ENCODE measurements at places on chromosomes 1 and 21.
A peak's percentile ranks its signal among the peaks of the same experiment; 100 is the strongest.

DNA sequence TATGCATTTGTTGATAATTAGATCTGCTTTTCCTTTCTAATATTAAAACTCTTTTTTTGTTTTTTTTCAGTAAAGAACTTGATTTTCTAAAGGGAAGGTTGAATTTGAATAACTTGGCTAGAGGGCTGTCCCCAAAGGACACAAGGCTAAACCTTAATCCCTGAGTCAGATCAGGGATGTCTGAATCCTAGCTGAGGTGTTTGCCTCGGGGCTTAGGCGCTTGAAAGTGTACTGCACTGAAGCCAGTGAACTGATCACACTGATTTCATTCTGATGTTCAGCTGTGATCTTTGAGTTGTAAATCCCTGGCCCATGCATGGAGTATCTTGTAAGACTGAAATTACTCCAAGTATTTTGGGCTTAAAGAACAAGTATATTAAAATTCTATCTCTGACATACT lies 42.8 kb downstream of the MTR start:
- no peak for DNase-seq

GRCh38 chr1:160115545-160116282 lies at the start of gene ATP1A2:
ATP1A2 (plus strand) TSS chr1:160115759; CDS start chr1:160115862, 103 bp downstream.
- no peak for DNase-seq

- no peak for DNase-seq
Measured at GRCh38 chr1:2091611-2092604, 41.7 kb downstream of the PRKCZ start.

DNA sequence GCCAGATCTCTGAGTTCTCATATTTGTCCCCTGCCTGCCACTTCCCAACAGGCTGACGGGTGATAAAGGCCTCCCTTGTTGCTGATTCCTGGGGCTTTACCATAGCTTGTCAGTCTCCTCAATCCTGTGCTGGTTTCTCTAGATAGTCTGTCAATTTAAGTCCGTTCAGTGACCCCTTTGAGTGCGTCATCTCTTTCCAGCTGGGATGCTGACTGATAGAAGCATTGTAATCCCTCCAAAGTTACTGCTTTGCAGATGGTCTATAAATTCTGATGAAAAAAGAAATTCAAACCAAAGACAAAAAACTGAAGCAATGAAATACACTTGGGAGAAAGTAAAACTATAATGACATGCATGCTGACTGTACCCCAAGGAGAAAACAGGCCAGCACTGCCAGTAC lies 28.3 kb downstream of the RHOU start:
- DNase-seq: no peak

GRCh38 chr1:211753649-211754251 lies 76.8 kb downstream of the LPGAT1 start:
- DNase-seq: no peak

DNA sequence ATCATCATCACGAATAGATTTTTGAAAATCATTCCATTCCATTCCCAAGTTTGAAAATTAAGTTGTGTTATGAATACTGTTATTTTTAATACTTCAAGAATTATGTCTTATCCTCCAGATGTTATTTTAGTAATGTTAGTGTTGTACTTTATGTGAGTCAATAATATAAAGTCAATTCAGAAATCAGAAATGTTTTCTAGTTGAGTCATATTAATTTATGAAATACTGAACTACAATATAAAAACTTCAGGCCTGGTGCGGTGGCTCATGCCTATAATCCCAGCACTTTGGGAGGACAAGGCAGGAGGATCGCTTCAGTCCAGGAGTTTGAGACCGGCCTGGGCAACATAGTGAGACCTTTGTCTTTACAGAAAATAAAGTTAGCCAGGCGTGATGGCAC lies 38.4 kb upstream of the GPR25 start:
- no peak for DNase-seq

GRCh38 chr1:111468717-111469100 lies 5.1 kb upstream of the C1orf162 start:
- DNase-seq: no peak

DNA sequence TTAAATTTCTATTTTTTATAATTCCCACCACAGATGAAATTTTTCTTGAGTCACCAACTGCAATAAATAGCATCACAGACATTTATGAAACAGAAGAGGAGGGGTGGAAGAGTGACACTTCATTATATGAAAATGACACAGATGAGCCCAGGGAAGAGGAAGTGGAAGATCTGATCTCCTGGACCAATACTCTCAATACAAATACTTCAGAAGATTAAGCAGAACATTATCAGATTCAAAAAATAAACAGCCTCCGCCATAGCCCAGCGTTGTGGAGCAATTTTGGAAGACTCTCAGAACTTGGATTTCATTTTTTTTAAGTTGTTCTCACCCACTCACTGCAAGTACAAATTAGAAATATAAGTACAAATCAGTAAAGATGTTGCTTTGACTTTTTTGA lies 63.6 kb downstream of the UBE2U start:
- no peak for DNase-seq

GRCh38 chr1:193979219-193979618 lies 792.8 kb upstream of the B3GALT2 start:
- DNase-seq: no peak

GRCh38 chr1:76500116-76500515 lies 367.2 kb upstream of the ST6GALNAC5 start:
- DNase-seq: no peak

DNA sequence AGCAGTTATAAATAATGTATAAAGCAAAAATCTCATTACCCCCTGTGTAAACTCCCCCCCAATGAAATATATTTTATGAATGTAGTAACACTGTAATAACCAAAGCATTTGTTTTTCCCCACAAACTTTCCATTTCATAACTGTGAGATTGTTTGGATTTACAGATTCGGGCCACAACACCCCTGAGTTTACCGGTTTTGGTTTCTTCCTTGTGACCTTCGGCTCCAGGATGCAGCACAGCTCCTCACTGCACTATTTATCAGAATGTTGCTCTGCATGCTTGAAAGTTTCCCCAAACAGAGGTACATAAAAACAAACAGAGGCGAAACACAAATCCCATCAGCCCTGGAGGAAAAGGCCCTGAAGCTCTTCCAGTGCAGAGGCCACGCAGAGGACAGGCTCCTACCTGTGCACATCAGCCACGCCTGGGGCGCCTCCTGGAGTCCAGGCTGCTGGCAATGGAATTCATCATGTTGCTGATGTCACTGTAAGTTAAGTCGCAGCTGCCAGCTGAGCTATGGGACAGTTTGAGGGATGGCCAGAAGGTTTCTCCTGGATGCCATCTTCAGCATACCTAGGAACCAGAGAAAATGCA lies 122.0 kb downstream of the LMO4 start:
- no peak for DNase-seq

- no peak for DNase-seq
Measured at GRCh38 chr1:33118274-33118673, 37.3 kb downstream of the AZIN2 start.

GRCh38 chr1:70890408-70890807 lies 157.2 kb downstream of the PTGER3 start:
- DNase-seq: no peak

DNA sequence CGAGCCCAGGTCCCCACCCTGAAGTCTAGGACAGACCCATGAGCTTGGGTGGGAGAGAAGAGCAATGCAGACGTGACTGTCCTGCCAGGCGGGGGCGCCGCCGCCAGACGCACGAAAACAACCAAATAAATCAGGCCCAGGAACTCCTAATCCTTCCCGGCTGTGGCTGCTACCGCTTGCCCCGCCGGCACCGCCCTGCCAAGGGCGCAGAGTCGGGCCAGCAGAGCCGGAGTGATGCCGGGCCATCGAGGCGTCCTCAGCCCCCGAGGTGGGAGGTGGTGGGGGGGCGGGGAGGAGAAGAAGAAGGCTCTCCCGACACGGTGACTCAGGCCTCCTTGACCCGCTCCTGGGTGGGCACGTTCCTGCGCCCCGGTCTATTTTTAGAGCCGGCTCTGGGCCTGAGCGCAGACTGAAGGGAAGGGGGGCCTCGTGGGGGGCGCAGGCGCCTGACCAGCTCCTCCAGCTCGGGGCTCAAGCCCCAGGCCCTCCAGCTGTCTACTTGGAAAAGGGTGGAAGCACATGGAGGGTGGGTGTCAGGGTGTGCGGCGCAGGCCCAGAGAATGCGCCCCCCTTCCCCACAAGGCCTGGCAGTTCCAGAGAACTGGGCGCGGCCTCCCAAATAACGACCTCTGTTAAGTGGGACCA lies 10.7 kb upstream of the COL16A1 start:
- DNase-seq: no peak

DNA sequence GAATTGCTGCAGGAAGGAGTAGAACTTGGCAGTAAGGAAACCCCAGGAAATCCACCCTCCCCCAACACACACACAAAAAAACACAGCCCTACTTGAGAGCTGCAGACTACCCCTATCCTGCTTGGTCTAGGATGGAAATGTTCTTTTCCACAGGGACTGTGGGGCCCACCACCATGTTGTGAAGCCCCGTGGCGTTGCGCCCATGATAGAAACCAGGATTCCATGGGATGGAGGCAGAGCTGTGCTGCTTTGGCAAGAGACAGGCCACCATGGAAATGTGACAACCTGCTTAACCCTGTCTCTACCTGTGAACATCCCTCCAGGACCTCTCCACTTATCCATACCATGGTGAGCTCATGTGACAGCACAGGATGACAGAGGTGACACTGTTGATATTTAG lies 121.1 kb upstream of the NGF start:
- DNase-seq: no peak

DNA sequence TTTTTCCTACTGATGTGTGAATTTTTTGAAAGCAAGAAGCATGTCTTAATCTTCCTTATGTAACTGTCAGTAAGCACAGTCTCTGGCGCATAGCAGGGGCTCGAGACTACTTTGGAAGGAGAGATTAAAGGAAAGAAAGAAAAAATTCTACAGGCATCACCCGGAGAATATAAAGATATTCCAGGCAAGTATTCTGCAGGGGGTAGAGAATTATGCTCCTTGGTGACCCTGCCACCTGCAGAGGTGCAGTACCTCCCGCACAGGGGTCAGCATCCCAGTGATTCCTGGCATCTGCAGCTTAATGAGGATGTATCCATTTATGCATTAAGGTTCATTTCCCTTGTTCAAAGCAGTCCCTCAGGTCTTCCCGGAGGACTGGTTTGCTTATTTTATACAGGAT lies 87.6 kb upstream of the WLS start:
- DNase-seq: no peak

DNA sequence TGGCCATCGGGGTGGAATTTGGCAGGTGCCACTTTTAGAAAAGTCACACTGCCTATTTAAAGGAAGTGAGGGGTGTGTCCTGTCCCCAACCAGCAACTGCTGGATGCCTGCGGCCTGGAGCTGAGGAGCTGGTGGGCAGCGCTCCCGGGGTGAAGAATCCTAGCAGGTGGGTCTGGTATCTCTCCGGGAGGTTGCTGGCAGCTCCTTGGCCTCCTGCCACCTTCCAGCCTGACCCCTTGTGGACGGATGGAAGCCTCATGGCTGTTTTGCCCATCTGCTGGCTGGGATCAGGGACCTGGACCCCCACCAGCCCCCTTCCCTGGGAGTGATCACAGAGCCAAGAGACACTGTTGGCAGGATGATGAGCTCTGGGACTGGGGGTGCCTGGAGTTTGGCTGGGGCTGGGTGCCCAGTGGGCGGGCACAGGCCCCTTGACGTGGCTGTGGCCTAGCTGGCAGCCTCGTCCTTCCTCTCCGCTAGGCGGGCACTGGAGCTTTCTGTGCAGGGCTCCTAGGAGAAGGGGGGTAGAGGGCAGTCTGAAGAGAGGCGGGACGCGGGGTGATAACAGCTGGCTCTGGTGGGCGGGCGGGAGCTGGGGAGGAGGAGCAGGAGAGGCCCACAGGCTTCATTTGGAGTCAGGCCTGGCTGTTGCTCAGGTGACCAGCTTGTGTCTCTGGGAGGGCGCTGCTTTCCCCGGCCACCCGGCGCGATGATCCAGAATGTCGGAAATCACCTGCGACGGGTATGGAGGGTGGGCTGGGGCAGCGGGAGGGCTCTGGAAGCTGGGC lies at the start of gene ACOT11:
TSS of gene ACOT11 (plus strand) at position 628 of the 788 bp plus-strand sequence. CDS start at position 710, 82 bp downstream.
- peak; percentile 27 for DNase-seq

- DNase-seq: no peak
Measured at GRCh38 chr21:17900990-17901385, 81.8 kb upstream of the C21orf91 start.

- DNase-seq: no peak
Measured at GRCh38 chr1:200027264-200027823, at the start of gene NR5A2. NR5A2 (plus strand) TSS chr1:200027710; CDS start chr1:200027848, 138 bp downstream.

GRCh38 chr1:98345417-98345816 lies 316.1 kb upstream of the SNX7 start:
- DNase-seq: no peak

- no peak for DNase-seq
Measured at GRCh38 chr21:18716578-18717138, 313.1 kb upstream of the TMPRSS15 start.

DNA sequence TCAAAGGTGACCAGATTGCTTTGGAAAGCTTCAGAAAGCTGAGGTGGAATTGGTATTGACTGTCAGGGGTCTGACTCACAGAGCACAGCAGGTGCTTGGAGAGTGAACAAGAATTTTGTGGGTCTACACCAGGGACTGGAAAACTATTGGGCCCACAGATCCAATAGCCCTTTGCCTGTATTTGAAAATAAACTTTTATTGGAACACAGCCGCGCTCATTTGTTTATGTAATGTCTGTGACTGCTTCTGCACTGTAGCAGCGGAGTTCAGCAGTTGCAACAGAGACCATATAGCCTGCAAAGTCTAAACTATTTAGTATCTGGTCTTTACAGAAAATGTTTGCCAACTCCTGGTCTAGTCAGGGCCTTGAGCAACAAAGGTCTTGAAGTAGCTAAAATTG lies 315.6 kb downstream of the NFIA start:
- DNase-seq: no peak

DNA sequence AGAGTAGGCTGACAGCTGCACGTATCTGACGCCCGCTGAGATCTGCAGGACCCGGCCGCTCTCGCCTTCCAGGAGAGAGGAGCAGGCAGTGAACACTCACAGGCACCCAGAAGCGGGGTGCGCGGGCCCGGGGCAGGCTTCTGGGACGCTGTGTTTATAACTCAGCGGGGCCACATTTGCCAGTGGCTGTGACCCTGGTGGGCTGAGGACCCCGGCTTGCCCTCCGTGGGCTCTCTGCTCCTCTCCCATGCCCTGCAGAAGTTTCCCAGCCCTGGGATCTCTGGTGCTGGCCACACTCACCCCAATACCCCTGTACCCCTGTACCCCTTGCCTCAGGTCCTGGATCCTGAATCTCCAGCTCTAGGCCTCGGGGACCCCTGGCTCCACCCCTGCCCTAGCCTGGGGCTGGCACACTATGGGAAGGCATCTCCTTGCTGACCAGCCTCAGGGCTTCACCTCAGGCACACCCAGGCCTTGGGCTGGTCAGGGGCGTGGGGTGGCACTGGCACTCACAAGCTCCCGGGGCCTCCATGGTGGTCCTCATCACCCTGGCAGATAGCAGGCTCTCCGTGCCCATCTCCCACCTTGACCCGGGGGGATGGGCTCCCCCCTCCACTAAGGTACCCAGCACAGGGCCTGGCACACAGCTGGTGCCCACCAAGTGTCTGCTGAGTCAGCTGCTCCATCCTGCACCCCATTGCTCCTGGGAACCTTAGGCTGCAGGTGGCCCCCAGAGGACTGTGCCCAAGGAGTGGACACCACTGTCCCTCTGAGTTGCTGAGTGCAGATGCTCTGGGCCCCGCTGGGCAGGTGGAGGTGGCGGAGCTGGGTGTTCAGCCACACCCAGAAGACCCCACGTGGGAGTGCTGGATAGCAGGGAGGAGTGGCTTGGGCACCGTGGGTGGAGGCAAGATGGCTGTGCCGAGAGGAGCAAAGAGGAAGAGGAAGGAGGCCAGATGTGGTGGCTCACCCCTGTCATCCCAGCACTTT lies 32.4 kb downstream of the MORN1 start:
- DNase-seq: no peak
